ENCODE measurements at places on chromosomes 11 and 22. TPM values are rescaled to one million over a fixed set of nuclear protein-coding genes. Genes with fewer than 3 reads are reported as not detected.

Gene MAPK1
- total RNA-seq, result 45.2 TPM

Gene BLID
- total RNA-seq, result 46.5 TPM

Gene PAMR1
- 383 TPM for total RNA-seq

Gene TENM4
- total RNA-seq, result 5.9 TPM

Gene CASP1
- 9.9 TPM for total RNA-seq

Gene HBG2
- total RNA-seq, result not detected

Gene OR51B5
- total RNA-seq, result not detected

Gene SBF1
- total RNA-seq, result 63.6 TPM

Gene APOA1
- not detected for total RNA-seq

Gene TMEM86A
- 0.78 TPM for total RNA-seq

Gene TST
- total RNA-seq, result 26.8 TPM

All from subcutaneous preadipocyte (primary cell).